Testis (tissue), 5 donors: ENCODE measurements at places on chromosomes 12 and 14.

GRCh38 chr14:105865904-105866840 lies 339.8 kb downstream of the TMEM121 start:
- DNase-seq = peak; percentile 9
- H3K27me3 ChIP-seq = no peaks in the 10 kb centered on the region
- no peaks in the 10 kb centered on the region for H3K4me1 ChIP-seq
- no peak overlapping the region for H3K27ac ChIP-seq

DNA sequence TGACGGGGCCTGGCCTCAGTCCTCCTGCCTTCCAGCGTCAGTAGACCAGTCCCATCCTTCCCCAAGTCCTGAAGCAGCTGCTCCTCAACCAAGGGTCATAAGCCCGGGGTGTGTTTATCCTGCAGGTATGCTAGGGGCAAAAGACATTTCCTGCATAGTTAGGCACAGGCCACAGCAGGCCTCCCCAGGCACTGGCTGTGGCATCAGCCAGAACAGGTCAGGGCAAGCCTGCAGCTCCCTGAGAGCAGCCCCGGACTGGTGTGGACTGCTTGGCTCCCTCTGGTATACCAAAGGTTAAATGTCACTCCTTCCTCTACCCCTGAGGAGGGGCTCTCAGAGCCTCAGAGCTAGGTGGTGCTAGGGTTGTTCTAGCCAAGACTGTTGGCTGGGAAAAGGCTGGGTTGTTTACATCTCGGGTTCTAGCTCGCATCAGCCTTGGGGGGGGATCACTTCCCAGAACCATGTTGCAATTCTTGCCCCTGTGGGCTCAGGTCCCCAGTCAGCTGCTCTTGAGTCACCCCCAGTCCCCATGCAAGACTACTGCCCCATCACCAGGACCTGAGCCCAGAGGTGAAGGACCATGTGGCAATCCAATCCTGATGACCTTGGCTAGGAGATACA lies 2.9 kb downstream of the MMP14 start:
- peak overlapping the region; percentile 95 for H3K27ac ChIP-seq
- H3K36me3 ChIP-seq = no peaks in the 10 kb centered on the region
- no peaks in the 10 kb centered on the region for H3K27me3 ChIP-seq
- DNase-seq = no peak

GRCh38 chr12:94380507-94380906 lies 79.2 kb downstream of the CEP83 start:
- H3K27ac ChIP-seq = no peak overlapping the region
- H3K36me3 ChIP-seq = no peaks in the 10 kb centered on the region
- H3K4me3 ChIP-seq = no peak overlapping the region
- no peak for DNase-seq

DNA sequence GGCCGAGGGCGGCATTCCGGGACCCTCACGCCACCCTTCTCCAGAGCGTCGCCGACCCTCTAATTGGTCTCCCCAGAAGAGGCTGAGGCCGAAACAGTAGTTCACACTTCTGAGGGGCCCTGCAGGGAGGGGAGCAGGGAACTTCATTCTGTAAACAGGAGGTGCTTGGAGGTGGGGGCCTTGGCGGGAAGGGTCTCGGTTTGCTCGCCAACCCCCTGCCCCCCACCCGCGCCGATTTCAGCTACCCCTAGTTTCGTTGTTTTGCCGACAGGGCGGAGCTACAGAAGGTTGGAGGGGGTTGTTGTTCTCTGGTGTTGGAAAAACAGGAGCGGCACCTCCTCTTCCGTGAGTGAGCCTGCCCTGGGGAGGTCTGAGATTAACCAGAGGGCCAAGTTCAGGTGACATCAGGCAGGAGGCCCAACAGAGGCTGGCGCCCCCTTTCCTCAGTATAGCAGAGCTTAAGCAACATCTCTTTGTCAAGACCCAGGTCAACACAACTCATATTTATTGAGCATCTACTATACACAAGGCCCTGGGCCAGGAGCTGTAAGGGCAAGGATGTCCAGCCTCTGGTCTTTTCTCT lies 682 bp downstream of the ERBB3 start:
- no peaks in the 10 kb centered on the region for H3K36me3 ChIP-seq
- H3K27ac ChIP-seq = no peak overlapping the region
- H3K4me3 ChIP-seq = peak overlapping the region; percentile 42
- no peak for DNase-seq

DNA sequence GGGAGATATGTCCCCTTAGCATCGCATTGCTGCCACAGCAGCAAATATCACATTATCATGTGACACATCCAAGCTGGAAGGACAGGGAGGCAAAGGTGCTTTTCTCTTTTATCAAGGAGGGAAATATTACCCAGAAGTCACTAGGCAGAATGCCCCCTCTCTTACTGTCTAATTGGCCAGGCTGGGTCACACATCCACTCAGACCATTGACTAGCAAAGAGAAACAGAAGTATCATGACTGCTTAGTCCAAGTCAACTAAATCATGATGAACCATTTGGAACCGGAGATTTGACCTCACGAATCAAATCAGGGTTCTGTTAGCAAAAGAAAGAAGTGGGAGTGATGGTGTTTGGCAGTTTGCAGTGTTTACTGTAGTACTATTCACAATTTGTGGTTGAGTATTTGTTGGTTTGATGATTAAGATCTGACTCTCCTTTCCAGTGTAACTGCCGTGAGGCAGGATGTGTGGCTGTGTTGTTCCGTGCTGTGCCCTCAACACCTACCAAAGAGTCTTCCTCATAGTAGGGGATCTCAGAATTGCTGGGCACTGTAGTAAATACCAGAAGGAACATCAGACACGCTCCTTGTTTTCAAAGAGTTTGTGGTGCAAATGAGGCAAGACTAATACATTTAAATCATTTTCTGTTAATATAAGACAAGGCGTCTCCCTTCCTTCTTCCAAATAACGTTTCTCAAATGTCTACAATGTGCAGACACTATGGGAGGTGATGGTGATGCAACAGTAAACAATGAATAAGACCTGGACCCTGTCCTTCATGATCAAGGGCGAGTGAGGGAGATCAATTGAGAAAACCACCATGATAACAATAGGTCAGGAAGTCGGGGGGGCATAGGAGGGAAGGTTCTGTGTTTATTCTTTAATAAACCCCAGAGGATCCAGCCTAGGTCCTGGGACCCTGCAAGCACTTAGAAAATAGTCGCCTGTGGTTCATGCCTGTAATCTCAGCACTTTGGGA lies 194.4 kb upstream of the CRY1 start:
- no peak overlapping the region for H3K27ac ChIP-seq
- no peaks in the 10 kb centered on the region for H3K4me1 ChIP-seq
- no peak overlapping the region for H3K4me3 ChIP-seq
- H3K36me3 ChIP-seq = no peaks in the 10 kb centered on the region
- H3K27me3 ChIP-seq = no peaks in the 10 kb centered on the region
- DNase-seq = no peak

DNA sequence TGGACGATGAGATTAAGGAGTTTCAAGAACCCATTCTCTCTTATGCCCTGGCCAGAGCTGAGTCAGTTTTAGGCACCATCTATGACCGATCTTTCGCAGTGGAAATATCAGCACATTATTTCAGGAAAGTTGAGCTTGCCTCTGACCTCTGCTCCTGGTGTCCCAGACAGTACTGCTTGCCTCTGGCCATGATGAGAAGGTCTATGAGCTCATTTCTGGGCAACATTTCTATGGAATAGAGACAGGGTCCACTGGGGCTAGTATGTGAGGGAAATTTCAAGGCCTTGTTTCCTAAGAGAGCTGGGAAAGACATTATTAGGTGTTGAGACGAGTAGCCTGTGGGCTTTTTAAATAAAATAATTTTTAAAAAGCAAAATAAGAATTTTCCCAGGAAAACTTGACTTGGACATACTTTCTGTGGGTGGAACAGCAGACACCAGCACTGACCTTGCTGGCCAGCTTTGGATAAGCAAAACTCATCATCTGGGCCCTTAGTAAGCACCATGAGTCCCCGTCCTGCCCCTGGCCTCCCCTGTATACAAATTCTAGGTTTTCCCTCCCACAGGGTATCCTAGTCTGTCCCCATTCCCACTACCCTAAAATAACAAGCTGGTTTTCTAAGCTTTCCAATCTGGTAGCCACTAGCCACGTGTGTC lies 43.4 kb downstream of the DIO2 start:
- H3K27me3 ChIP-seq = no peaks in the 10 kb centered on the region
- H3K27ac ChIP-seq = no peak overlapping the region
- H3K36me3 ChIP-seq = no peaks in the 10 kb centered on the region
- H3K4me3 ChIP-seq = no peak overlapping the region
- H3K4me1 ChIP-seq = peaks cover 9% of the 10 kb centered on the region
- peak; percentile 19 for DNase-seq

DNA sequence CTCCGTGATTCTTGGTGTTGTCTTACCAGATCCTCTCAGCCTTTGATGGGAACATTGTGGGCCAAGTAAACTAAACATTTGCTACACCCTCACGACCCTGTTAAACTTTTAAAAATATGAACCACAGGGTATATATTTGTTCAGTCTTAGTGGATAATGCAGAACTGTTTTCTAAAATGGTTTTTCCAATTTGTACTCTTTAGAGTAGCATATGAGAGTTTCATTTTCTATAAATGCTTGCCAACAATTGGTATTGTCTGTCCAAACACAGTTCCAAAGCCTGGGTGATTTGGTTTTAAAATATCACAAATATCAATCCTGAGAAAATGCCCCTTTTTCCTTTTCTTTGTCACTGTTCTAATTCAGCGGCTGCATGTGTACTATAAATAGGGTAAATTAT lies 6.7 kb upstream of the IL22 start:
- no peak overlapping the region for H3K27ac ChIP-seq
- no peak for DNase-seq
- H3K27me3 ChIP-seq = no peaks in the 10 kb centered on the region
- H3K4me1 ChIP-seq = no peaks in the 10 kb centered on the region

GRCh38 chr14:99744199-99744872 lies 48.9 kb upstream of the EML1 start:
- peaks cover 12% of the 10 kb centered on the region for H3K4me1 ChIP-seq
- H3K4me3 ChIP-seq = no peak overlapping the region
- no peaks in the 10 kb centered on the region for H3K27me3 ChIP-seq
- no peaks in the 10 kb centered on the region for H3K36me3 ChIP-seq

- no peak overlapping the region for H3K27ac ChIP-seq
- H3K4me1 ChIP-seq = peaks cover 17% of the 10 kb centered on the region
- no peaks in the 10 kb centered on the region for H3K27me3 ChIP-seq
- DNase-seq = peak; percentile 48
- H3K36me3 ChIP-seq = no peaks in the 10 kb centered on the region
- no peak overlapping the region for H3K4me3 ChIP-seq
These were observed 8.1 kb downstream of the TAMALIN start for GRCh38 chr12:52014567-52015530.
